Stimulated activated CD4-positive, alpha-beta T cell treated with anti-CD3 and anti-CD28 coated beads, Interleukin-2, amount 100 ng/mL, for 48 hours (primary cell): ENCODE measurements at places on chromosomes 6 and 20.

GRCh38 chr6:69774740-69775584 lies 21.8 kb downstream of the LMBRD1 start:
- no peak for DNase-seq

DNA sequence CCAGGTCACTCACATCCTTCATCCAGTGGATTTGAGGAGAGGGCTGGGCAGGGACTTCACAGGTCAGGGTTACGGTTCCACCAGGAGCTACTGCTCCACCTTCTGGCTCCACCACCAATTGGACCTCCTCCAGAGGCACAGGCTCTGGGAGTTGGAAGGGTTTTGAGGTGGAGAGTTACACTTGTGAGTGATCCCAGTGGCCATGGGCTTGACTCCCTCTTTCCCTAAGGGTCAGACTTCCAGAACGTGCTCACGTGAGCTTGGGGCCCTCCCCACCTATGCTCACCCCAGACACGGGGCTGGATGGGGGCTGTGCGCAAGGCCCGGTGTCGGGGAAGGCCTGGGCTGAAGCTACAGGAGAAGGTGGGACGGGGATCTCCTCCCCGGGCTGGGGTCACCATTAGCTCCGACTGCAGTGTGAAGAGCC lies 1.5 kb downstream of the AGER start:
- no peak for DNase-seq

DNA sequence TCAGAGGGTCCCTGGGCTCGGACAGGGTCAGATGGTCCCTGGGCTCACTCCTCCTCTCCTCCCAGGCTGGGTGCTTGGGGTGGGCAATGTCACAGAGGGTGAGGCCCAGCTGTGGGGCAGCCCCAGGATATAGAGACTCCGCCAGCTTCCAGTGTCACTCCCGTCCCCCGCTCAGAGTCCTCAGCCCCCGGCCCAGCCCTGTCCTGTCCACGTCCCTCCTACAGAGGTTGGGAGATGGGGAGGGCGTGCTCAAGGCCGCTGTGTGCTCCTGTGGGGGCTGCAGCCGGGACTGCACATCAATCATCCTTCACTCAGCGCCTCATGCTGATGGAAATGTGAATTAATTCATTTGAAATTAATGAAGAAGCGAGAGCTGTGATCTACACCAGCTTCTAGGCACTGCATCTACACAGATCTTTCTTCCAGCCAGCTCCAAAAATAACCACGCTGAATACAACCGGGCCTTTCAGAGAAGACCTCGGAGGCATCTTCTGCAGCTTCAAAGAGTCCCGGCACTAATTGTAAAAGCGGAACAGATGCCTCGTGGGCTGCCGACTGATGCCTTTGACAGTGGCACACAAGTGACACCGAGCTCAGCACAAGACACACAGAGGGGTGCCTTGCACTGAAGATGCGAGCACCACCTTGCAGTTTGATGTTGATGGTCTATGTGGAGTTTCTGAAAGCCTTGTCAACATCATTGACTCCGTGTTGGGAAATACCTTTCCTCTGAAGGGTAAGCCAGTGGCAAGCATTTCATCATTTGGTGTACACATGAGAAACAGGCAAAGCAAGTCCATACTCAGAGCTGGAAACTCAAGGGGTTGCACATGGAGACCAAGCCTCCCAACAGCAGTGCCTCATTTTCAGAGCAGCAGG lies 39.3 kb downstream of the DACT2 start:
- no peak for DNase-seq

GRCh38 chr6:161630674-161631073 lies 356.8 kb upstream of the AGPAT4 start:
- DNase-seq, result no peak

DNA sequence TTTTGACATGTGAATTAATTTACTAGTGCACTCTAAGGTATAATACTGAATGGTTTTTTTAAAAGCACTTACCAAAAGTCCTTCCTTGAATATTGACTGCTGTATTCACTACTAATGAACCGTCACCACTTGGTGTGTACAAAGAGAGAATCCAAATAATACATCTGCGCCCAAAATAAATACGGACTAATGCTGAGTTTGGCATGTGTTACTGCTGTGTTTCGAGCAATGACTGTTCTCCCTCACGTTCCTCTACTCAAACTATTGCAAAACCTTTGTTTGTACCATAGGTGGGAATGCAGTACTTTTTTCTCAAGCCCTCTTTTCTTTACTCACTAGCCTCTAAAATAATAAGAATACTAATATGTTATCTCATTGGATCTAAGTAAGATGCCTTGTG lies 305.5 kb downstream of the QKI start:
- DNase-seq, result no peak

DNA sequence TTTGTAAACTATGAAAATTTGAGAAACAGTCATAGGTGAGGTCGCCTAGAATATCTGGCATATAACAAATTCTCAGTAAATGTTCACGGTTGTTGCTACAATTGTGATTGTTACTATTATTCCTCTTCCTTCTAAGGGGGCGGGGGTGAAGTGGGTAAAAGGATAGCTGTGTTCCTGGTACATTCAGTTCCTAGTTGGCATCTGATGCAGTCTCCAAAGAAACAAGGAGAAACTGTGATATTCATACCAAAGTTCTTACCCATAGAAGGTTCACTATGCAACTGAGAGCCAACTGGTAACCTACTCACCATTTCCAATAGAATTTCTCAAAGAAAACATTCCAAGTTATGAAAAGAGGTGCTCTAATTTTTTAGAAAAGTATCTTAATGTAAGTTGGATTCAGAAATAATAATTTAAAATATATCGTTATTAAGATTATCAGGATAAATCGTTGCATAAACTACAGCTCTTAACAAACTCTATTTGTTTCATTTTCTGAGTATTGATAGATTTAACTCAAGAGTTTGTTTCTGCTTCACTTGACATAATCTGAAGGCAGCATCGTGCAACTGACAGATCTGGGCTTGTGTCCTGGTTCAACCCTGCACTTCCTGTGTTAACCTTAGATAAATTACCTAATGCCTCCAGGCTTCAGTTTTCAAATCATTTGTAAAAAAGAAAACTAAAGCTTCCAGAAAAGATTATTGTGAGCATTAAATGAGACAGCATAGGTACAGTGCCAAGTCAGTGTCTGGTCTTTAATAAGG lies 13.3 kb upstream of the MAP7 start:
- DNase-seq, result no peak

DNA sequence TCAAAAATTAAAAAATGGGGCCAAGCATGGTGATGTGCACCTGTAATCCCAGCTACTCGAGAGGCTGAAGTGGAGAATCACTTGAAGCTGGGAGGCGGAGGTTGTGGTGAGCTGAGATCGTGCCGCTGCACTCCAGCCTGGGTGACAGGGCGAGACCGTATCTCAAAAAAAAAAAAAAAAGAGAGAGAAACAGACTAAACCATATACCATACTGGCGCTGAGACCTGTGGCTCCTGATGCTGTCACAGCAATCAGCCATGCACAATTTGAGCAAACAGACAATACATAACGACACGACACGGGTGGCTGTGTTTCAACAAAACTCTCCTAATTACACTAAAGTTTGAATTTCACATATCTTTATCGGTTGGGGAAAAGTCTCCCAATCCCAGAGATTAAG lies 14.9 kb upstream of the CBFA2T2 start:
- DNase-seq, result no peak

- DNase-seq, result no peak
These were observed 28.0 kb upstream of the SYNJ2 start for GRCh38 chr6:157953580-157954091.

GRCh38 chr6:75275067-75275466 lies 9.5 kb downstream of the TMEM30A start:
- DNase-seq, result no peak

DNA sequence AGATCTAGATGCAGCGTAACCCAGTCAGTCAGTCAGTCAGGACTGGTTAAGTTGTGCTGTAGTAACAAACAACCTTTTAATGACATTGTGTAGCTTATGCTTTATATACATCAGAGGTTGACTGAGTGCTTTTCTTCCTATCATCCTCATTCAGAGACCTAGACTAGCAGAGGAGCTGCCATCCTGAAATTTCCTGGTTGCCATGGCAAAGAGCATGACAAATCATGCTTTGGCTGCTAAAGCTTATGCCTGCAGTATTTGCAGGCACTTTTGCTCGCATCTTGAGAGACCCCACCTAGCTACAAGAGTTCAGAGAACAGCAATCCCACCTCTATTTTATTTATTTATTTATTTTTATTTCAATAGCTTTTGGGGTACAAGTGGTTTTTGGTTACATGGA lies 244.0 kb downstream of the BTBD3 start:
- DNase-seq, result no peak

DNA sequence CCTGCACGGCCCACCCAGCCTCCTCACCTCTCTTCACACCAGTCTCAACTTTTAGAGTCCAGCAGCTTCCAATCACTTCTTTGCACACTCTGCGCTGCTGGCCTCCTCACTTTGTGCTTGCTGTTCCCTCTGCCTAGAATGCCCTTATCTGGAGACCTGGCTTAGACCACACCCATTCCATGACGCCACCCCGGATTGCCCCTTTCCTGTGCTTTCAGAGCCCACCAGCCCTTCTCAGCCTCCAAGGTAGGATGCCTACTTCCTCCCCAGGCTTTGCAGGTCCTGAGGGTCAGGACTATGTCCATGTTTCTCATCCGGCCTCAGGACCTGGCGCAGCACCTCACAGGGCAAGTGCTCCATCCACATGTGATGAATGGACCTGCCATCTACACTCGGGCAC lies 27.0 kb upstream of the AVP start:
- no peak for DNase-seq

GRCh38 chr6:8958894-8959511 lies 523.7 kb upstream of the SLC35B3 start:
- no peak for DNase-seq

DNA sequence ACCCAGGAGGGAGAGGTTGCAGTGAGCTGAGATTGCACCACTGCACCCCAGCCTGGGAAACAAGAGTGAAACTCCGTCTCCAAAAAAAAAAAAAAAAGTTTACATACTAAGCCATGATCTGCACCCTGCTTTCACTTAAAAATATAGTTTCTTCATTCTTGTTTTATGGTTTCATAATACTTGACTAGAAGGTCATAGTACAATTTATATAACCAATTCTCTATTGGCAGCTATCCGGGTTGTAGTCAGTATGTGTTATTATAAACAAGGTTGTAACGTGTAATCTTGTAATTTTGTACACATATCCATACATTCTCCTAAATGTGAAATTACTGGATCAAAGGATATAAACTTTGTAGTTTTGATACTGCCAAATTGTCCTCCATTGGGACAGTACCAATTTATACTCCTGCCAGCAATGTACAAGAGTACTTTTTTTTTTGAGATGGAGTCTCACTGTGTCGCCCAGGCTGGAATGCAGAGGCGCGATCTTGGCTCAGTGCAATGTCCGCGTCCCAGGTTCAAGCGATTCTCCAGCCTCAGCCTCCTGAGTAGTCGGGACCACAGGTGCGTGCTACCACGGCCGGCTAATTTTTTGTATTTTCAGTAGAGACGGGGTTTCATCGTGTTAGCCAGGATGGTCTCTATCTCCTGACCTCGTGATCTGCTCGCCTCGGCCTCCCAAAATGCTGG lies 144.8 kb downstream of the GJA10 start:
- no peak for DNase-seq

GRCh38 chr6:158626360-158627167 lies 18.0 kb downstream of the DYNLT1 start:
- DNase-seq, result no peak

- no peak for DNase-seq
These were observed 23.9 kb downstream of the PDE7B start for GRCh38 chr6:135875446-135875845.

GRCh38 chr20:49032455-49032854 lies 13.7 kb upstream of the CSE1L start:
- no peak for DNase-seq

DNA sequence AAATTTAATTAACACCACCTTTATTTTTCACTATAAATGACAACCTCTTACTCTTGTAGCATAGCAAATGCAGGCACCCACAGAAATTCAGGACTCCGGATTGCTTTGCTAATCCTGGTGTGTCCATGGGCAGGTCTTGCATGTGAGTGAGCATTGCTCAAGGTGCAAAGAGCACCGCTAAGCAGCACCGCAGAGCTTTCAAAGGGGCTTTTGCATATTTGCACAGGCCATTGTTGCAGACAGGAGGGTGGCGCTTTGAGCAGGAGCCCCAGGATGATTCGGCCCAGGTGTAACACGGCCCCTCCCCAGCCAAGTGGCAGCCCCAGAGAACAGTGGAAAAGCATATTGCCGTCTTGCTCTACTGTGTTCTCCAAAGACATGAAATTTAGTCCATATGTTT lies 293.2 kb downstream of the NRN1 start:
- DNase-seq, result no peak

DNA sequence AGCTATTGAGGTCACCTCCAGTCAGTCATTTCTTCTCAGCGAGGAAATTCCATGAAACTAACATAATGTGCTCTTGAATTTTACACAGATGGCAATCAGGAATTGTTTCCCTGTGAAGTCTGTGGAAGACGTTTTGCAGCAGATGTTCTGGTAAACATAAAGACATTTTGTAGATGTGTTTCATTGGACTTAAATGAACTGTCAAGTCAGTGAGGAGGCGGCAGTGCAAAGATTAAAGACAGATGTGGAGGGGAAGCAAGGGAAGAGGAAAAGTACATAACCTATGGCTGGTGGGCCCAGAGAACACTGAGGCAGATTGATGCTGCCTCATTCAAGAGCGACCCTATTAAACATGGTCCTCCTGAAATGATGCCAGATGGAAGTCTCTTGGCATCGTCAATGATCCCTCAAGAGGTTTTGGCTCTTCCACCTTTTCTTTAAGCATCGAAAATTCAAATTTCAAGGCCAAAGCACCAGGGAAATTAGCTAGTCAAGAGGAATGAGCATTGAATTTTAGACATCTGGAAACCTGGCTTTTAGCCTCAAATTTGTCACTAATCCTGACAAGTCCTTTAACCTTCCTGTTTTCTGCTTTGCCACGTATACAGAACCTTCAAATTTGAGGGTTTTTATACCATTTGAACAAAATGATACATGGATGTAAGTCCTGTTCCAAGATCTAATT lies 20.1 kb downstream of the ZC2HC1B start:
- no peak for DNase-seq

DNA sequence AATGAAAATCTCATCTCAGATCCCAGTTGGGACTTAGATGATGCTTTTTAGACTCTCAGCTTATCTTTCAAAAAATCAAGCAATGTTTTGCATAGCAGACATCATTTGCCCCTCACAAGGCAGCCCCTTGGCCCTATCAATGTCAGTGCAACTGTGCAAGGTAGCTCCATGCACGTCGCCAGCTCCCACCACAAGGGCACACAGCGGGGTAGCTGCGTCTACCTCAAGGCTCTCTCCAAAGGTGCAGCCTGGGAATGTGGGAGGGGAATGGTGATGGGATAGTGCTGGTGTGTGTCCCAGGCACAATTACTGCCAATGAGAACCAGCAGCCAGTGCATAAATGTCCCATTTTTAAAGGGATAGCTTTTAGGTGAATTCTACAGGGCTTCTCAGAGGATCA lies 137.5 kb upstream of the SYNDIG1 start:
- DNase-seq, result no peak
